ENCODE measurements at places on chromosomes 5 and 9.

DNA sequence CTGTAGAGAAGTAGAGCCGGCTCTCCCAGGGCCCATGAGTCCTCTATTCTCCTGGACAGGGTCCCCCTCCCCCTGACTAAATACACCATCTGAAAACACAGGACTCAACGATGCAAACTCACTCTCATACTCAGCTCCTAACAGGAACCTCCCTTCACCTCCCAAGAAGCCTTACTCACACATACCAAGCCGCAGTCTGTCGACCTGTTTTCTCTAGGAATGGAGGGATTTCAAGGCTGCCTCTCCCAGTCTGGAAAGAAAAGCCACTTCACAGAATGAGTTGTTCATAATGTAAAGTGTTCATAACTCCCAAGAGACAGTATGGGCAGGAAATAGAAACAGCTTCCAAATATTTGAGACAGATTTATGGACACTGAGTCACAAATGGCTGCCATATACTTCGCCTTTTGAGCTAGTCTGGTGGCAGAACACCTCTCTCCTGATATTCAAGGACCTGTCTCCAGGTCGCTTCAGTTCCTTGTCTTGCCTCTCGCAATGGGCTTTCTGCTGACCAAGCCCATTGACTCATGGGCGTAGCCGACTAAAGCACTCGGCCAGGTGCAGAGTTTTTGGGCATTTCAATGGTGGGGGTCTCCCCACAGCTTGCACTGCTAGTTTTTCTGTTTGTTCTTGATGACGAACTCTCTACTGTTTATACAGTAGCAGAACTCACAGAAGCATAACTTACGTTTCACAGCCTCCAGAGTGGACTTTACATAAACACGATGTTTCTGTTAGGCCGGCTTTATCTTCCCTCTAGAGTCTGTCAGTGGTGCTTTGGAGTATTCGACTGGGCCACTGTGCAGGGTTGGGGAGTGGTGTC is 25.0 kb upstream of the IL17B start:
- DNase-seq, result no peak

- no peak for DNase-seq
Observed at GRCh38 chr5:170482511-170482910, 21.3 kb upstream of the KCNIP1 start.

DNA sequence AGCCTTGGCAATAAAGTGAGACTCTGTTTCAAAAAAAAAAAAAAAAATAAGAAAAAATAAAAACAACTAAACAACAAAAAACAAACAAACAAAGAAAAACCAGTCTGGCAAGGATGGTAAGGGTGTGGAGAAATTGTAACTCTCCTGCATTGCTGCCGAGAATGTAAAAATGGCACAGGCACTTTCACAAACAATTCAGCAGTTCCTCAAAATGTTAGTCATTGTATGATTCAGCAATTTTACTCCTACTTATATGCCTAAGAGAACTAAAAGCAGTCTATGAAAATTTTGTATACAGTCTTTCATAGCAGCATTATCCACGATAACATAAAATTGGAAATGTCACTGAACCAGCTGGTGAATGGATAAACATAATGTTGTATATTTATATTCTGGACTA is 280.4 kb downstream of the CDH9 start:
- DNase-seq, result no peak

GRCh38 chr5:41347569-41347968 is 134.2 kb upstream of the C6 start:
- no peak for DNase-seq

DNA sequence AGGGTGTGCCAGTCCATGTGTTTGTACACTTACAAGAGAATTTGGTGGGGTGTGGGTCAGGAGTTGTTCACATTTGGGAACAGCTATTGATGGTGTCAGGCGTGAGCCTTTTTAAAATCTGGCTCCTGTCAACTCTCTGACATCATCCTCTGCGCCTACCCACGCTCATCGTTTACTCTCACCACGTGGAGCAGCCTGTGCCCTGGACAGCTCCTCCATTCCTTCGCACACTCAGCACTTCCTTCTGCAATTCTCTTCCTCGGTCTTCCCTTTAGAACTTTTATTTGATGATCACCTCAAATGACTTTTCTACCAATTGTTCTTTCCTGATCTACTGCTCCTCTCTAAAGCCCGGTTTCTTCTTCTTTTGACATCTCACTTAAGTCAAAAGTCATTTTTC is 42.1 kb upstream of the GNAQ start:
- no peak for DNase-seq

DNA sequence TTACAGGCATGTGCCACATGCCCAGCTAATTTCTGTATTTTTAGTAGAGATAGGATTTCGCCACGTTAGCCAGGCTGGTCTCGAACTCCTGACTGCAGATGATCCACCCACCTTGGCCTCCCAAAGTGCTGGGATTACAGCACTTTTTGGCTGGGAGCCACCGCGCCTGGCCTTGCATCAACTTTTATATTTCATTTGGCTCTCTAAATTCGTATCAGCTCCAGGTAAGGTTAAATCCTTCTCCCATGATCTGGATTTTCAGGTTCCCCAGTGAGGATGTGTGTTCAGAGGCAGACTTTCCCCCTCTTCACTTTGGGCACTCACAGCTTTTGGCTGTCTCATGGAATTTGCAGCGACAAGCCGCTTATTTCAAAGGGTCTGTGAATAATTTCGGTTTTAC is 16.8 kb upstream of the RNF38 start:
- DNase-seq, result no peak

- DNase-seq, result no peak
Observed at GRCh38 chr5:43415935-43416802, 4.0 kb upstream of the CCL28 start.

- DNase-seq, result peak; percentile 69
Observed at GRCh38 chr5:55533521-55534435, 986 bp downstream of the PLPP1 start.

- DNase-seq, result no peak
Observed at GRCh38 chr5:42824347-42824976, 12.8 kb upstream of the SELENOP start.

GRCh38 chr9:21751998-21752397 is 50.4 kb upstream of the MTAP start:
- no peak for DNase-seq

GRCh38 chr5:89417990-89418389 is 535.0 kb upstream of the MEF2C start:
- no peak for DNase-seq

- DNase-seq, result no peak
Observed at GRCh38 chr9:35718721-35719511, 13.1 kb downstream of the TLN1 start.

GRCh38 chr5:149049371-149049781 is 13.5 kb downstream of the SH3TC2 start:
- no peak for DNase-seq

DNA sequence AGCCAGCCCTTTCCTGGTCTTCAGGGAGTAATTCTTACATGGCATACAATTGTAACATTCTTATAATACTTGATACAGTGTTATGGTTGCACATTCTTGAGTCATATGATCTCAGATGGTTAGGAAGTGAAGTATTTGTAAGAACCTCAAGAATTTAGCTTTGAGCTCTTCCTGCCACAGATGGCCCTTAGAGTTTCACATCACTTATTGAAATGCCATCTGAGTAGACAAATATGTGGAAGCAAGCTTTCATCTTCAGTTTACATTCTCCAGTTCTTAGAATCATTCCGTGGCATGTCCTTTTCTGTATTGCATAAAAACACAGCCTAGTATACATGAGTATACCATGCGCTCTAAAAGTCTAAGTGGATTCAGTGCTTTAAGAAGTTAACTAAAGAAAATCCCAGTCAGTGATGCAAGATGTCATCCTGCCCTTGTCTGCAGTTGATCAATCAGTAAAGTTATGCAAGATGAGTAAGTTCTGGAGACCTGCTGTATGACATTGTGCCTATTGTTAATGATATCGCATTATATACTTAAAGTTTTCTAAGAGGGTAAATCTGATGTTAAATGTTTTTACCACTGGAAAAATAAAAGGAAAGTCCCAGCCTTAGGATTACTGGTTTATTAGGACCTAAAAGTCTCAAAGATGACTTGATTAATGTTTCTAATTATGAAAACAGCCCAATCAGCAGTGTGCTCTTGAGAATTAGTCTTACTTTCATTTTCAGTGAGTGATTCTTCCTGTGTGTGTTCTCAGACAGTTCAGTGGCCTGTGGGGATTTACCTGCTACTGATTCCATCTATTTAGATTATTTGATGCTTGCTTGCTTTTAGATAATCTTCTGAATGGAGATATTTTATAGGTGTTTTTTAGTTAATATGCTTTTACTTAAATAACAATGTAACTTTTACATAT is 29.4 kb downstream of the RHOBTB3 start:
- DNase-seq, result no peak

DNA sequence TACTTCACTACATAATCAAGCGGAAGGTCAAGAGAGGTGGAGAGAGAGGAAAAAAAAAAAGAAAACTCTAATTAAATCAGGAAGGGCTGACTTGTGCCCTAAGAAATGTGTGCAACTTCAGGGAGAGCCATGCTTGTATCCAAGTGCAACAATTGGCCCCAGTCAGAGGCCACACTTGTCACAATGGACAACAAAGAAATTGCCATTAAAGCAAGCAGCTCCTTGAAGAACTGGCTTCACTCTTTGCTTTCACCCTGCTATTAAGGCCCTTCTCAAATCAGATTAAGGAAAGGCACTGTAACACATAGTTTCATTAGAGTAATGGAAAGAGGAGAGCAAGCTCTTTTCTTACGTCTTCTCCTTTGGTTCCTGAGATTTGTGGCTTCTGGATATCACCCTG is 480.9 kb upstream of the WWC1 start:
- DNase-seq, result no peak

DNA sequence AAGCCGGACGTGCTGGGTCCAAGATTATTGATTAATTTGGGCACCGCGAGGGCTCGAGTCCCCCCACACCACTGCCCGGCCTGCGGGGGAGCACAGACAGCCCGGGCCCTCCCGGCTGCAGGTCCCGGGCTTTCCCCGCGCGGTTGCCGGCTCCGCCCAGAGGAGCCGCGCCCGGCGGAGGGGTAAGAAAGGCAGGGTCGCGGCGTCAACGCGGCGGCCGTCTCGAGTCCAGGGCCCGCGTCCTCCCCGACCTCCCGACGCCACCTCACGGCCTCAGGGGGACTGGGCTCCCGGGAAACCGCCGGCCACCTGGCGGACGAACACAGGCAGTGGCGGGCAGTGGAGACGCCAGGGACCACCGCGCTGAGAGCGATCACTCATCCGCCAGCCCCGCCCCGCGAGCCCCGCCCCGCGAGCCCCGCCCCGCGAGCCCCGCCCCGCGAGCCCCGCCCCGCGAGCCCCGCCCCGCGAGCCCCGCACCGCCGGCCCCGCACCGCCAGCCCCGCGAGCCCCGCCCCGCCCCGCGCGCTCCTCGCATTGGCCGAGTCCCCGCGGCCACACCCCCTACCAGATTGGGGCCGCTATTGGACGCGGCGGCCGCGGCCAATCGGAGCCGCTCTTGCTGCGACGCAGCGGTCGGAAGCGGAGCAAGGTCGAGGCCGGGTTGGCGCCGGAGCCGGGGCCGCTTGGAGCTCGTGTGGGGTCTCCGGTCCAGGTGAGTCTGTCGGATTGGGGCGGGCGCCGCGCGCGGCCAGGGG is at the start of gene MRPL41:
MRPL41 (plus strand) TSS at position 616 of the 758 bp plus-strand sequence. CDS start 203 bp downstream, outside the sequence.
- peak; percentile 90 for DNase-seq

GRCh38 chr9:101428909-101429308 is 6.7 kb downstream of the ALDOB start:
- no peak for DNase-seq

DNA sequence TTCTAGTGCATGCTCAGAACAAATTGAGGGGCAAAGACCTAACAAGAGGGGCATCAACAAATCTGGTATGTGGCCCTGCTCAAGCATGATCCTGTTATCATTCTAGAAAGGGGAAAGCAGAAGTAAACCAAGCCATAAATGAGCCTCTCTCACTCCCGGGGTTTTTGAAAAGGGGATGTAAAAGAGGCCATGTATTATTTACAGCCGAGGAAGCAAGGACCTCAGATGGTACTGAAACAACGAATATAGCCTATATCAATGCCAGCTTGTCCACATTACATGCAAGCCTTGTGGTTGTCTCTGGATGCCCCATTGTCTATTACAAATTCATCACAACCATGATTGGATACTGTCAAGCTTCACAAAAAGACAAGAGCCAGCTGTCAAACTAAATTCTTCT is 211.3 kb downstream of the DCP2 start:
- DNase-seq, result no peak

- no peak for DNase-seq
Observed at GRCh38 chr5:143166090-143166489, 237.4 kb downstream of the NR3C1 start.

GRCh38 chr5:150816946-150817345 is 29.4 kb upstream of the IRGM start:
- no peak for DNase-seq

GRCh38 chr5:2094616-2094995 is 211.9 kb upstream of the IRX4 start:
- no peak for DNase-seq
